ENCODE measurements at places on chromosomes 1 and 21. TPM values are rescaled to one million over a fixed set of nuclear protein-coding genes. Genes with fewer than 3 reads are reported as not detected.

DNA sequence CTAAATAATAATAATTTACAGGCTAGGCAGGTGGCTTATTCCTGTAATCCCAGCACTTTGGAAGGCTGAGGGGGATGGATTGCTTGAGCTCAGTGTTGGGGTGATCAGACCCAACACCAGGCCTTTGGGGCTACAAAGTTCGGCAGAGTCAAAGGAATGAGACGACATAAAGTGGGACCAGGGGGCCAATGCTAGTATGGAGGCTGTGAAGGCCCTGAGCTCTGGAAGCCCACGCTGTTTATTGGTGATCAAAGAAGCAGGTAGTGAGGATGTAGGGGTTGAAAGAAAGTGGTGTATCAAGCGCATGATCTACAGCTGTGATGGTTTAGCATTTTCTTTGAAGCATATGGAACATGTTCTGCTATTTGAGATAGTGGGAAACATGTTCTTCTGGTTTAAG is 5.6 kb downstream of the BTBD8 start:
- DNase-seq, result no peak

REN gene
- not detected for total RNA-seq

MX2 gene
- not detected for total RNA-seq

BRDT gene
- total RNA-seq, result not detected

DNA sequence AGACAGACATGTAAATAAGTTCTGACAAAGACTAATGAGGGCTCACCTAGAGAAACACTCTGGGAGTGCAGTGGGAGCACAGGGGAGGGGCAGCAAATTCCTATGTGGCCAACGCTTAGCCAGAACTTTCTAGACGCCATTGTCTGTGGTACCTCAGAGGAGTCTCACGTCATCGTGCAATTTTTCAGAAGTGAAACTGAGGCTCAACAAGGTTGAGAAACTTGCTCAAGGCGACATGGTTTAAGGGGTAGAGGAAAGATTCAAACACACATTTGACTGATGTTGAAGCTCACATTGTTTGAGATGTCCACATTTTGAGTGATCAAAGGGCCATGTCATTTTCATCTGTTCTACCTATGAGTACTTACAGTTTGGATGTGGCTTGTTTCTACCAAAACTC is 152.6 kb upstream of the LMO4 start:
- no peak for DNase-seq

DNA sequence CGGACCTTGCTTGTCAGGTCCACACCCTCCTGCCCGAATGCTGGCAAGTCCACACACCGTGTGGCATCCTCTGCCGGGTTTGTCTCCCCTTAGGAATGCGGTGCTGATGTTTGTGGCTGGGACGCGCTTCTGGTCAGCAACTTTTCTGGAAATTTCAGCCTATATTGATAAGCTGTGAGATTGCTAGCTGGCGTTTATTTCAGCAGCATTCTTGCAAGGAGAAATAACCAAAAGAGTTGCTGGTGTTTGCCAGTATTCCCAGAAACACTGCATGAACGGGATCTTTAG is 601 bp downstream of the CEPT1 start:
- DNase-seq, result no peak

DNA sequence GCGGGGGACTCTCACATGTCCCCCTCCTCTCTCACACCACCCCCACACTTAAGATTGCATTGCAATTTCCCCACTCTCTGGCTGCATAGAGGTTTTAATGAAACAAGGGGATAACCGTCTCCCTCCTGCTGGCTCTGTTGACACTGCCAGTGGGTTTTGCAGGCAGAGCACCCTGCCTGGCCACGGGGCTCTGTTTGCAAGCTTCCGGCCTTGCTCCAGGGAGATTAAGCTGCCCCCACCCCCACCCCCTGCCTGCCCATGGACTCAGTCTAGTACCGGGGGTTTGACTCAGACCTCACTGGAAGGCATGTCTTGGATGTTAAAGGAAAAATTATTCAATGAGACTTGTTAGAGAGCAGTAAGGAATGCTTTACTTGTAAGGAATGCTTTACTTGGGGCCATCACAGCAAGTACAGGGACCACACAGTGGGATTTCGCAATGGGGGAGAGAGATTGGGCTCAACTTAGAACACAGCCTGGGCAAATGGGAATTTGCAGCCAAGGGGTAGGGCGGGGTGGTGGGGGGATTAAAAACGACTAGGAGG is 101.0 kb downstream of the AJAP1 start:
- DNase-seq, result no peak

DNA sequence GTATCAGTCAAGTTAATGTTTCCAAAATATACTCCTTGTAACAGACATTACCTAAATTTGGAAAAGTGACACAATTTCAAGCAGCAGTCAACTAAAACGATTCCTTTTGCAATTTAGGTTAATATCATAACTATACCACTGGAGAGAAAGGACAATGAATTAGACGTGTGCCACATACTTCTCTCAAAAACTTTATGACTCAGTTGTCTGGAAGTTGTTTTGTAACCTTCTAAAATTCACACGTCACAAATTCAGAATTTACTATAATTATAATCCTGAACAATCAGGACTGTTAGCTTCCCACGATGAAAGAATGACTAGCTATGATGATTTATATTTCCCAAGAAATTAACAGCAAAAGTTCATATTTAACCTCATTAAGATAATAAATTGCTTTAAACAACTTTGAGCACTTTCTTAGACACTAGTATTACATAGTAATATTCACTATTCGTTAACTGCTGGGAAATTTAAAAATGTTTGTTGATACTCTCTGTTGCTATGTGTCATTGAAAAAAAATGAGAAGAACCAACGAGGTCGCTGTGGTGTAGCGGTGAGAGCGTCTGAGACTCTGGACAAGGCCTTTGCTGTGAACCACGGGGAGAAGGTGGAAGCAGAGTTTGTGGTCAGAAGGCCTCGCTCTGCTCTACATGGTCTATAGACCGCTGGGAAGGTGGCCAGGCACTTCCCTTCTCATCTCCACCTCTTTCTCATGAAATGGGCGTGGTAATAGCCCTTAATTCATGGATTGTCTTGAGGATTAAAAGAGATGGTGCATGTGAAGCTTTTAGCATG is 27.9 kb upstream of the BATF3 start:
- DNase-seq, result no peak

- DNase-seq, result no peak
Observed at GRCh38 chr1:11412141-11412540, 66.8 kb upstream of the DISP3 start.

- no peak for DNase-seq
Observed at GRCh38 chr1:45545019-45545493, 5.6 kb upstream of the AKR1A1 start.

DNA sequence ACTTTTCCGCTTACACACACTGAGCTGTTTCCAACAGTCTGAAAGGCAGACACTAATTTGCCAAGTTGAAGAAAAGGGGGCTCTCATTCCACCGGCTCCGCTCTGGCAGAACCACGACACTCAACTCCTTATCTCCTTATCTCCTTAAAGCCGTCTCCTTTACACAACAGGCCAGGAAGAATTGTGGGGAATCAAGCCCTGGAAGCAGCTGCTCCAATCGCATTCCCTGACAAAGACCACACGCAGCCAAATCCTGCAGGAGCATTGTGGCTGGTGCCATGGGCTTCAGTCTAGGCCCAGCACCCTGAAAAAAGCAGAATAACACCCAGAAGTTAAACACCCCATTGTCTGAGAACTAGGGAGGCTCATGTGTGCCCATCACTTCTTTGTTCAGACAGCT is 24.1 kb downstream of the SUSD4 start:
- no peak for DNase-seq

DNA sequence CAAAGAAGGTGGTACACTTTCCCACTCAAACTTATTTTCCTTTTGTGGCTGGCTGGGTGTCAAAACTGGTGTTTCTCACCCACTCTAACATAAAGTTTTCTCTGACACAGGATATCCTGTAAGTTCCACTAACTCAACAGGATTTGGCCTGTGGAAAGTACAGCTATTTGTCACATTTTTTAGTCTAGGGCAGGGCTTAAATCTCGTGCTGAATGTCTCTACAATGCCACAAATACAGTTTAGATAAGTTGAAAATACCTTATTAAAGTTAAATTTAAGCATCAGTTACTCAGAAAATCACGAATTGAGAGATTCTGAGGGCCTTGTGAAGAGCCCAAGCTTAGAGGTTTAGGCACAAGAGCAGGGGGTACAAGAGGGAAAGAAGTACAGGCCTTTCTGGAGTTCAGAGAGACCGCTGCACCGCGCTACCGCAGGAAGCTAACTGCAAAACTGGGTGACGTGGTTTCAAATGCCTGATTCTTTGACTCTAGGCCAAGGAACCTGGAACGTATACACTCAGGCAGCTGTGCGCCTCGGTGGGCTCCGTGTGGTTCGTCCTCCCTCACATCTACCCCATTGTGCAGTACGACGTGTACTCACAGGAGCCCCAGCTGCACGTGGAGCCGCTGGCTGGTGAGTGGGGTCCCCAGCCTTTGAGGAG is 23.4 kb upstream of the PWP2 start:
- no peak for DNase-seq

GRCh38 chr1:220925707-220926106 is 46.5 kb downstream of the HLX start:
- DNase-seq, result no peak

- no peak for DNase-seq
Observed at GRCh38 chr1:91844862-91845528, 41.0 kb downstream of the TGFBR3 start.

GRCh38 chr1:156700736-156701531 is 4.4 kb downstream of the CRABP2 start:
- no peak for DNase-seq

CFH gene
- total RNA-seq, result not detected

DNA sequence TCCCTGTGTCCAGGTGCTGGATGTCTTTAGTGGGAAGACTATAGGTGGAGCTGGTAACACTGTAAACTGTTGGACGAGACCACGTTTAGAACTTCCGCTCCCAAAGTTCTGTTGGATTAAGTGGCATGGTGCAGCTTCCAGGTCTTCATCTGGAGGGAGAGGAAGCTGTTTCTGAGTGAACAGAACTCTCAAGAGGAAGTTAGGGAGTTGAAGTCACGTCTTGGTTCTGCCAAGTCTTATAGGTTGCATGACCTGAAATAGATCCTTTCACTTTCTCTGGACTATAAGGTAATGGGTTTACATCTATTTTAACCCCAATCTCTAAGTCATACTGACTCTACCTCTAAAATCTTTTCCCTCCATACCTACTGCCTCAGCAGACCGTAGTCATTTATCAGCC is 97.4 kb upstream of the TNR start:
- no peak for DNase-seq

UBIAD1 gene
- total RNA-seq, result 22.0 TPM

- DNase-seq, result no peak
Observed at GRCh38 chr1:2468540-2468939, 7.5 kb upstream of the PLCH2 start.

KRTAP6-2 gene
- total RNA-seq, result not detected

DNA sequence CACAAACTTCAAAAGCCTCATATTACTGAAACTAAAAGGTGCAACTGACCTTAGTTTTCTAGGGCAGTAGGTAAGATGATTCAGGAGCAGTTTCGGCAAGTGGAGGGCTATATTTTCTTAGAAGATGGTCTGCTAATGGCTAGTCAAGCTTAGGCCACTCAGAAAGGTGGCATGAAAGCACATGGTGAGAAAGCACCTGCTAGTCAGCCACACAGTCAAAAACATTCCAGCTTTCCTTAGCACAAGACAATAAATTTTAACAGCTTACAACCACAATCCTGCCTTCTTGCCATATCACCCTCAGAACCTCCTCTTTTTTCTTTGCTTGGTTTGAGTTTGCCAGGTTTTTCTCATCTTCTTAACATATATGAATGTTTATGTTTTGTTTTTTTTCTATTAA is 81.1 kb upstream of the SLFNL1 start:
- DNase-seq, result no peak

ERO1B gene
- total RNA-seq, result 1.0 TPM

GRCh38 chr21:36769051-36769839 is 70.3 kb downstream of the SIM2 start:
- no peak for DNase-seq

- no peak for DNase-seq
Observed at GRCh38 chr21:22174746-22175145, 1176.5 kb downstream of the NCAM2 start.

- DNase-seq, result no peak
Observed at GRCh38 chr21:41621513-41621912, 113.6 kb upstream of the TMPRSS2 start.

ACOT11 gene
- 2.7 TPM for total RNA-seq

DNA sequence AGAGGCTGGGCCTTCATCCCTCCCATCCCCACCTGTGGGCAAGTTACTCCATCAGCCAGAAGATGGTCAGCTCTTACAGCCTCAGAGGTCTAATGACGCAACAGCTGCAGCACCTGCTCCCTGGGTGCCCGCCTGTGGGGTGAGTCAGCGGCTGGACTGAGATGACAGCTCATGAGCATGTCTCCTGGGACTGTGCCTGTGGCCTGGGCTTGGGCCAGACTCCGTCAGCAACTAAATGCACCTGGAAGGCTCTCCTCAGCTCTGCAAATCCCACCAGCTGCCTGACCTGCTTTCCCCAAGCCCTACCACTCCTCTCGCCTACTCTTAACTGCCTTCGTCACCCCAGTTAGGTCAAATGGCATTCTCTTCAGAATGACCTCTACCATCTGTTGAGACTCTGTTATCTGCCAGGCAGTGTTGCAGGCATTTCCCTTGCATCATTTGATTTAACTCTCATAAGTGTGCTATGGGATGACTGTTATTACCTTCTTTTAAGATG is 47.7 kb downstream of the ETS2 start:
- no peak for DNase-seq

PAX7 gene
- total RNA-seq, result 10.9 TPM

DNA sequence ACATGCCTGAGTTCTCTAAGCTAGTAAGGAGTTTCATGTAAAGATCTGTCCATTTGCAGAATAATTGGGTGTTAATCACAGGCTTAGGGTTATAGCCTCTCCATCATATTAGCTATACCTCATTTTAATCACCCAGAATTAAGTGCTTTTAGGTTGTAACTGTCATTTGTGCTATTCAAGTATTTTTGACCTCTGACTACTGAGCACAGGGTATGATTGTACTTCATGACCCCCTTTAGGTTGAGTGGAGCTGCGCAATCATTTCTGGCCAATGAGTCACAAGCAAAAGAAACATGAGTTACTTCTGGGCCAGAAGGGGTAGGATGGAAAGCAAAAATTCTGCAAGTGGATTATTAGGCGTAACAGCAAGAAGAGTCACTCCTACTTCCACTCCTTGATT is 8.4 kb upstream of the SNX7 start:
- no peak for DNase-seq

DNA sequence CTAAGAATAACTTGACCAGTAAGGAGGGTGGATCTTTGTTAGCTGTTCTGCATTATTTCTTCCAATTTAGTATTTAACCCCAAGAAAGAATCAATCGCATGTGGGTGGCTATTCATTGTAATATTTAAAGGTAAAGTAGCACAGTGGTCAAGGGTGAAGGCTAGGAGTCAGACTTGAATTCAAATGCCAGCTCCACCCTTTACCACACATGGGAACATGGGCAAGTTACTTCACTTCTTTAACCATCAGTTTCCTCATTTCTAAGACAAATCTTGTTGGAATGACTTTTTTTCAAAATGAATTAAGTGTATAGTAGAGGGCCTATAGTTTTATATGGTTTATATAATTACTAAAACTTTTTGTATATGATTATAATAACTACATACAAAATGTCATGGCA is 71.3 kb upstream of the S1PR1 start:
- no peak for DNase-seq

GRCh38 chr1:54247863-54248515 is 48.0 kb downstream of the MRPL37 start:
- no peak for DNase-seq

Measured in neural crest cell (in vitro differentiated cells).